Tongue (tissue), 3 donors: ENCODE measurements at places on chromosomes 7 and 10.

DNA sequence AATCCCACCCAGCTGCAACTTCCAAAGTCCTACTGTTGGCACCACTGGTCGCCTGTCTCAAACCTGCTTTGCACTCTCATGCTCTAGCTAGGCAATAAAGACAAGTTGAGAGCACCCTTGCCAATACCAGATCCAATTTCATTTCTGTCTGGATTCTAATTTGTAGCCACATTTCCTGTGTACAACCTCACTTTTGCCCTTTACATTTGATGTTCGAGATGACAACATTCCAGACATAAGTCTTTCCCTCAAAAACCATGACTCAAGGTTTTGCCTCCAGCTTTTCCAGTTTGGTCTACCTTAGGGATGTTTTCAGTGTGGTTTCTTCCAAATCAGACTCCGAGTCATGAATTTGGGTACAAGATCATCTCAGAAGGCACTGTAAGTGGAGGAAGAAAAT, 309.0 kb downstream of the GPAM start:
- no peak for DNase-seq

DNA sequence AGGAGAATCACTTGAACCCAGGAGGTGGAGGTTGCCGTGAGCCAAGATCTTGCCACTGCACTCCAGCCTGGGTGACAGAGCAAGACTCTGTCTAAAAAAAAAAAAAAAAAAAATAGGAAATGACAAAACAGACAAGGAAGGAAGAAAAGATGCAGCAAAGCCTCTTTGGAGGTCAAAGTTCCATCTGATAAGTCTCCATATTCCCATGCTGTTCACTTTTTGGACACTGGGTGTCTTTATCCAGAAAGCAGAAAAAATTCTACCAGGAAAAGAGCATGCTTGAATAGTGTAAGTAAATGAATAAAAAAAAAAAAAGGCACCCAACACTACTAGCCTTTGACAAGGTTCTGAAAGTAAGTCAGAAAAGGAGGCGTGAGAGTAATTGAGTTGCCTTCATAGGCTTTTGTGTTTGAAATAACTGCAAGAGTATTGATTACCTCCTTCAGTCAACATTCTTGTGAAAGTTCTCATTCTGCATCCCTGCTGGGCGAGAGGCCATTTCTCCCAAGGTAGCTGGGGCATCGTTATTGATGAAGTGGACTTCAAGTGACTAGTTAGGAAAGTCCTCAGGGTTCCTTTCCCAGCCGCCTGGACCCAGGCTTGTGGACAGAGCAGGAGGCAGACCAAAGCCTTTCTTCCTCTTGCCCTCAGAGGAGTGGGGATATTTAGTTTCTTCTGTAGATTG, 133.3 kb upstream of the KIF5B start:
- DNase-seq: no peak

- DNase-seq: no peak
Measured at GRCh38 chr10:83214136-83214535, 925.2 kb upstream of the GHITM start.

DNA sequence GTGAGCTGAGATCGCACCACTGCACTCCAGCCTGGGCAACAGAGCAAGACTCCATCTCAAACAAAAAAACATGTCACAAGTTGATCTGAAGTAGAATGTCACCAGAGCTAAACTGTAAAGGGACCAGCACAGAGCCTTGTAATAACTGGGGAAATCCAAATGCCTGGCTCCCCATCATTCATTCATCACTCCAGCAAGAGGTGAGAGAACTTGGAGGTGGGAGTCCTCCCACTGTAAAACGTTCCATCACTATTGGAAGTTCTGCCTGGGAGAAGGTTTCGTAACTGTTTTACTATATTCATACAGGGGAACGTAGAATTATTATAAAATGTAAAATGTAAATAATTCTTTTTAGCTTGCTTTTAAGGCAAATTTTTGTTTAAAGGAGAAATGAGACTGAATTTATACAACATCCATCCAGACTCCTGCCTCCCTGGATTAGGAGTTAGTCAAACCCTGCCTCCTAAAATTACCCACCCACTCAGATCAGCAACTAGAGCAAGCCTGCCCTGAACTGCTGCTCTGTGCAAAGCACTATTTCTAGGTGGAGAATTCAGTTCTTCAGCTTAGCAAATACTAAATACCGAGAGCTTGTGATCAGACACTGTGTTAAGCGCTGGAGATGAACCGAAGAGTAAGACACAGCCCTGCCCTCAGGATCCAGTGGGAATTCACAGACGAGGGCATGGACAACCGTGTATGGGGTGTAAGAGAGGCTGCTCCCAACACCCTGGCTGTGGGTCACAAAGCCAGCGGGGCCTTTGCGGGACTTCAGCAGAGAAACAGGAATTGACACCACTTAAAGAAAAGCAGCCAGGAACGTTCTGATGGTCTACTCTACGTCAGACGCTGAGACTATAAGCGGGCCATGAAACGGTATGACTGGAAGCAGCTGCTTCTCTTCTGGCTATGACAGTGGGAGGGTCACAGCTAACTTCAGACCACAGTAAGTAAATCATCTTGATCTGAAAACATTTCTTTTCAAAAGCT, 208.3 kb downstream of the ZMYND11 start:
- no peak for DNase-seq

DNA sequence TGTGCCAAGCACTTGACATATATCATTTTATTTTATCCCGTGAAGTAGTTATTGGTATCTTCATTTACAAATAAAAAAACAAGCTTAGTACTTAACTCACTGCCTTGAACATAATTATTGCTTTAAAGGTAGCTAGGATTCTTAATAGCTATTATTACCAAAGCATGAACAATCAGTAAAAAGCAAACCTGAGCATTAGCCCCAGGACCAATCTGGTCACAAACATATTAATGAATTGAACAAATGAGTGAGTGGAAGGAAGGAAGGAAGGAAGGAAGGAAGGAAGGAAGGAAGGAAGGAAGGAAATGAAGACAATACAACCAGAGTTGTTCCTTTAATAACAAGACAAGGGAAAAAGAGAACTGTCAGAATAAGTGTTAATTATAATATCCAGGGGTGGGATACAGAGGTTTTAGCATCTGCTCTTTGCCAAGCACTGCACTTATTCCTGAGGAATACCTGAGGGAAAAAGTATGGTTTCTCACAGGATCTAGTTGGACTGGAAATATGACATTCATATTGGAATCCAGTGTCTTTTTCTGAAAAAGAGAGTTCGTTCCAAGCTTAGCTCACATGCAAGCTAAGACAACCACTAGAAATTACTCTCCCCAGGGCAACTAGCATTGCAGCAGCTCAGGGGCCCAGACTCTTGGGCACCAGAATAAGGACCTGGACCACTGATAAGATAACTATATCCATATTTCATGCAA, 172.9 kb upstream of the MGMT start:
- DNase-seq: no peak

GRCh38 chr7:52712938-52713337, 322.5 kb upstream of the POM121L12 start:
- no peak for DNase-seq

DNA sequence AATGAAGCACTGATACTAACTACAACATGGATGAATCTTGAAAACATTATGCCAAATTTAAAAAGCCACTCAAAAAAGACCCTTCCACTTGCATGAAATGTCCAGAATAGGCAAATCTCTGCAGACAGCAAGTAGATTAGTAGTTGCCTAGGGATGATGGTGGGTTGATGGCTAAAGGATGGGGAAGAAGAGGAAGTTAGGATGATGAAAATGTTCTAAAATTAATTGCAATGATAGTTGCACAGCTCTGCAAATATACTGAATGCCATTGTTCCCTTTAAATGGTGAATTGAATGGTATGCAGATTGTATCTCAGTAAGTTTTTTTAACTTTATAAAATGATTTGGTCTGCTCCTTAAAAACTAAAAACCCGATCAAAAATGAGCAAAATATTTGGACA, 7.3 kb upstream of the LIPA start:
- no peak for DNase-seq

- no peak for DNase-seq
Measured at GRCh38 chr7:7157887-7158271, 24.5 kb upstream of the C1GALT1 start.

- DNase-seq: no peak
Measured at GRCh38 chr7:148121847-148122246, 468.7 kb upstream of the C7orf33 start.

DNA sequence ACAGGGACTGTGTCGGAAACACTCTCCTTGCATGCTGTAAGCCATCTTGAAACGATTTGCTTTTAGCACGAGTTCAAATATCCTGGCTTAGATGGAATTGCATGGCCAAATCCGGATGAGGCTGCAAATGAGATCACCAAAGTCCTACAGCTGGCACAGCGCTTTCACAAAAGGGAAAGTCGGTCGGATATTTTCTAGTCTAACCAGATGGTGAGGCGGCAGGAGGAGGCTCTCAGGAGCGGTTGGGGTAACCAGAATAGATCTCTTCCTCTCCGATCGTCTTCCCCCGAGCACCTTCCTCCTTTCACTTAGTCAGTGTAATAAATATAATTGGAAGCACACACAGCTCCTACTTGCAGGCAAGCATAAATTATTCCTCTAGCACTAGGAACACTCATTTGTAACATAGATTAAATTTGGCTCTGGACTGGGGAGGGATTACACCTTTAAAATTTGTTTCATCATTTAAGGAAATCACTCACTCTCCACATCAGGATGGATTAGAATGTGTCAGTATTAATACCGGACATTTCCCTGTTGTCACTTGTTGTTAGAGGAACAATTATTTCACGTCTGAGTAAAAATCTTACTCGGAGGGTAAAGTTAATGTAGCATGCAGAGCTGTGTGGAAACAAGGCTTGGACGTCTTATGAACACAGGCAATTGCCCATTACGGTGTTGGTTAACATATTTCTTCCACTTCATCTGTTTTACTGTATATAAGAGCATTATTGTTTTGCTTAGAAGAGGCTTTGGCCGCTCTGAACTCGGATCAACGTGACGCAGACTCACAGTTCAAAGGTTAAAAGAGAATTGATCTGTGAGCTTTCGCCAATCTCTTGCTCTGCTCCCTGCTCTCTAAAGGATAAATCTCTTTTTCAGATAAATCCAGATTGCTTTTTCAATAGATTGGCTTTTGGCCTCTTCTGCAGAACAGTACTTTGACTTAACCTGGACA, 857.9 kb downstream of the TYW1 start:
- peak; percentile 61 for DNase-seq

DNA sequence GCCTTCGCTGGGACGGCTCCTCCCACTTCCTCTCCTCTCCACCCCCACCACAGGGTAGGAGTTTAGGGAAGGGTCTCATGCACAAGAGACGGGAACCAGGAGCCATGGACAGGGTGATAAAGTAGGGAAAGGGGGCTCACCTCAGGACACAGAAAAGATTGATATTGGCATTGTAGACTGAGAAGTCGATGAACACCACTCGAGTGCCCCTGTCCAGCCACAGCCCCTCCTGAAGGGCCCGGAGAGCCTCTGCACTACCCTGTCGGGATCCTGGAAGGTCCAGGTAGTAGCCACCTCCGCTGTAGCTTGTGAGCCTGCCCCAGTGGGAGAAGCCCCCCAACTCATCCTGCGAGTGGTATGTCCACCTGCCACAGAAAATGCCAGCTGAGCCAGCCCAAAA, 10.8 kb upstream of the BLOC1S2 start:
- DNase-seq: no peak

- no peak for DNase-seq
Measured at GRCh38 chr7:45703911-45704682, 129.9 kb downstream of the ADCY1 start.

DNA sequence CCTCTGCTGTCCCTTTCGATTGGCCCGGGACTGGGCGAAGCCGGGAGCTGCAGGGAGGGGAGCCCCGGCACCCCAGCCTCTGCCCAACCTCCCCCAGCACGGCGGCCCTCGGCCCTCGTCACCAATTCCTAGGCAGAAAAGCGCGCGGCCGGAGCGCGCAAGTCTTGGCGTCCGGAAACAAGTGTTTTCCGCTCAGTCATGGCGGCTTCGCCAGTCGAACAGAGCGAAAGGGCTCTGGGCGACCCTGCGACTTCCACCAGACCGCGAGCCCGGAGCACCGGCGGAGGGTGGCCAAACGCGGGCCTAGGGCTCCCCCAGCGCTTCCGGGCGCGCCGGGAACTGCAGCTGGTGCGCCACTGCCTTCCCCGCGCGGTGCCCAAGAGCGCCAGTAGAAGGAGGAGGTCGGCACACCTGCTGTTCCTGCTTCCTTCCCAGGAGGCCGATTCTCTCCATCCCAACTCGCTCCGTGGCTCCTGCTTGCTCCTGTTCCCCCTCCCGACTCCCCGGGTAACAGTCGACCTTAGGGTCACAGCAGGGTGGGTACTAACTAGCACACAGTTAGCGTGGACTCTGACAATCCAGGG, 729.9 kb downstream of the ZWINT start:
- peak; percentile 76 for DNase-seq

DNA sequence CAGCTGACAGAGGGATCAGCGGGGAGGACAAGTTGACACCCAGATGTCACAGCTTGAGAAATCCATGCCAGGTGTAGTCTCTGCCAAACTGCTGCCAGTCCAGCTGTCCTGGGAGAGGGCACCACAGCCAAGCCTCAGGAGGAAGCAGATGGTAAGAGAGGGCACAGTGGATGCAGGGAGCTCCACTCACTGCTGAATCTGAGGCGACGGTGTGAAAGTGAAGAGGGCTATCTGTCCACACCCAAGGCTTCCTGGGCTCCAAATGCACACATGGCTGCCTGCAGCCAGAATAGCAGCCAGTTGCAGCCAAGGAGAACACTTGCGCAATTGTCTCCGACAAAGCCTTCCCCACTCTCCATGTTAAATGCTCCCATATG, 502.4 kb downstream of the GRID1 start:
- DNase-seq: peak; percentile 76

- DNase-seq: no peak
Measured at GRCh38 chr10:30233186-30233959, 115.7 kb downstream of the MTPAP start.
